DMS79 treated with DMSO at 0.1 percent for 48 hours (cell line): ENCODE measurements at places on chromosomes 12 and 14.

DNA sequence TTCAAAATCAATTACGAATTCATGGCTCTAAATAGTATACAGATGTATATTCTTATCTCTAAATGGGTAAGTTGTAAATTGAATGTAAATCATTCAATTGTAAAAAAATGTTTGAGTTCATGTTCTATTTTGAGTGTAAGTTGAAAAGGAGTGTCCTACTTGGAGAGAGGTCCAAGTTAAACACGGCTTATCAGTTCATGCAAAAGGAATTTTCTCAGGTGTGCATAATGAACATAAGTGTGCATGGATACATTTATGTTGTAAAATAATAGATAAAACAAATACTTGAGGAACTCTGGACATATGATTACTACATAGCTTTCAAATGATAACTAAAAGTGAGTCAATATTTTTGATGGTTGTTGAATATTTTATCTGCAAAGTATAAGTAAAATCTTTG is 79.5 kb downstream of the PPFIA2 start:
- no peak for DNase-seq

DNA sequence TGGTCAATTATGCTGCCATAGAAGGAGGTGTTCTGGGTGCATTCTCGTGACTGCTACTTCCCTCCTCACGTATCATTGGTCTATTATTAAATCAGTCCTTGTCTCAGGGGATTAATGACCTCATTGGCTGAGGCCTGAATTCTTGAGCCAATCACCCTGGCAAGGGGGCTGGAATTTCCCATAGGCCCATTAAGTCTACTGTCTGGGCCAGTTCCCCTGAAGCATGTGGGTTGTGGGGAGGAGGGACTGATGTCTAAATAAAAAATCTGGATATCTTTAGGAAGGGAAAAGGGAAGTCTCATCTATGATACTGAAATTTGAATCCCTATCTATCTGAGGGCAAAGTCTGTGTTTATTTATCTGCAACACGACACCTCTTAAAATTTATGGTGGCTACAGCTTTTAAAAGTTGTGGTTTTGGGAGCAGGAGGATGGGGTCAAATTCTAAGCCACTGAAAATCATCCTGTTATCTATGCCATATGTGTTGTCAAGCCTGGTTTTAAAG is 71.9 kb downstream of the DYRK2 start:
- peak; percentile 2 for DNase-seq

GRCh38 chr14:78446807-78447206 is 276.6 kb downstream of the NRXN3 start:
- no peak for DNase-seq

- peak; percentile 82 for DNase-seq
Observed at GRCh38 chr14:104639885-104640548, 35.4 kb upstream of the TMEM179 start.
